ENCODE measurements at places on chromosomes 7 and 10.

DNA sequence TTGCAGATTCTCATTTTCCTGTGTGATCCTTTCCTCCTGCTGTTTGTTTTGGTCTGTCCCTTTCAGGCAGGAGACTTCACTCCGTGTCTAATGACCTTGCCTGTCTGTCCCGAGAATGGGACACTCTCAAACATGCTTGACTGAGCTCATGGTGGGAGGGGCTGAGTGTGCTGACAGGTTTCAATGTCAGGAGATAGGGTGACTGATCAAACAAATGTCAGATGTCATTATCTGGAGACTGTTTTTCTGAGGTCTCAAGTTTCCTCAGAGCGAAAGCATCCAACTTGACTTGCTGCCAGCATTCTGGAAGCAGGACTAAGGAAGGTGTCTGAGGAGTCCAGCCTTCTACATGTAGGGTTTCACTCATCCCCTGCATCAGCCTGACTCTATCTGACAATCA is 228.8 kb upstream of the KIAA1217 start:
- H3K4me3 ChIP-seq, result no peak overlapping the region
- no peaks in the 10 kb centered on the region for H3K36me3 ChIP-seq
- no peaks in the 10 kb centered on the region for H3K27me3 ChIP-seq
- no peak for DNase-seq
- peaks cover 13% of the 10 kb centered on the region for H3K4me1 ChIP-seq

- no peak overlapping the region for H3K4me3 ChIP-seq
- DNase-seq, result no peak
- H3K27ac ChIP-seq, result no peak overlapping the region
- H3K27me3 ChIP-seq, result no peaks in the 10 kb centered on the region
Measured at GRCh38 chr10:114655671-114656070, 2.4 kb downstream of the ABLIM1 start.

- H3K4me1 ChIP-seq, result no peaks in the 10 kb centered on the region
- H3K36me3 ChIP-seq, result peaks cover 10% of the 10 kb centered on the region
- H3K27me3 ChIP-seq, result no peaks in the 10 kb centered on the region
Measured at GRCh38 chr10:119443970-119444660, 98.4 kb downstream of the RGS10 start.

GRCh38 chr7:24966802-24967201 is 13.2 kb downstream of the OSBPL3 start:
- H3K27me3 ChIP-seq, result no peaks in the 10 kb centered on the region
- H3K4me1 ChIP-seq, result no peaks in the 10 kb centered on the region
- H3K27ac ChIP-seq, result no peak overlapping the region

- H3K27ac ChIP-seq, result no peak overlapping the region
- no peak for DNase-seq
- H3K27me3 ChIP-seq, result peaks cover 7% of the 10 kb centered on the region
Measured at GRCh38 chr7:158409816-158410330, 177.8 kb downstream of the PTPRN2 start.

GRCh38 chr10:89845541-89846280 is 144.3 kb downstream of the KIF20B start:
- H3K27ac ChIP-seq, result no peak overlapping the region
- H3K4me1 ChIP-seq, result no peaks in the 10 kb centered on the region
- no peaks in the 10 kb centered on the region for H3K36me3 ChIP-seq
- no peak overlapping the region for H3K4me3 ChIP-seq
- peaks cover 15% of the 10 kb centered on the region for H3K27me3 ChIP-seq

DNA sequence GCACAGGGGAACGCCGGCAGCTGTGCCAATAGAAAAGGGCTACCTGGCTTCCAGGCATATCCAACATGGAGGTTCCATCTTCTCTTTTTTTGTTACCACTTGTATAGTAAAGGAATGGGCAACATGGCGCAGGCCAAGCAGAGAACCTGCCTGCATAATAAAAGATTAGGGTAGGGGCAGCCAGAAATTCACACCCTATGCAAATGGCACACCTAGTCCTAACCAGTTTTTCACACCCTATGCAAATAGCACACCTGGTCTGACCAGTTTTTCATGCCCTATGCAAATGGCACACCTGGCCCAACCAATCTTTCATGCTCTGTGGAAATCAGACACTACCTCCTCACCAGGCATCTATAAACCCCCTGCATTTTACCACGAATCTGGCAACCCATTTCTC is 369.5 kb downstream of the IPMK start:
- H3K27me3 ChIP-seq, result no peaks in the 10 kb centered on the region
- H3K27ac ChIP-seq, result no peak overlapping the region
- no peaks in the 10 kb centered on the region for H3K4me1 ChIP-seq
- no peak for DNase-seq

- H3K27ac ChIP-seq, result no peak overlapping the region
- H3K4me3 ChIP-seq, result no peak overlapping the region
- H3K36me3 ChIP-seq, result no peaks in the 10 kb centered on the region
- DNase-seq, result no peak
- no peaks in the 10 kb centered on the region for H3K4me1 ChIP-seq
Measured at GRCh38 chr7:77950548-77950947, 152.0 kb downstream of the PHTF2 start.

GRCh38 chr7:54897891-54898290 is 120.9 kb upstream of the EGFR start:
- no peaks in the 10 kb centered on the region for H3K27me3 ChIP-seq
- H3K4me3 ChIP-seq, result no peak overlapping the region
- no peaks in the 10 kb centered on the region for H3K4me1 ChIP-seq
- no peak overlapping the region for H3K27ac ChIP-seq
- no peaks in the 10 kb centered on the region for H3K36me3 ChIP-seq

DNA sequence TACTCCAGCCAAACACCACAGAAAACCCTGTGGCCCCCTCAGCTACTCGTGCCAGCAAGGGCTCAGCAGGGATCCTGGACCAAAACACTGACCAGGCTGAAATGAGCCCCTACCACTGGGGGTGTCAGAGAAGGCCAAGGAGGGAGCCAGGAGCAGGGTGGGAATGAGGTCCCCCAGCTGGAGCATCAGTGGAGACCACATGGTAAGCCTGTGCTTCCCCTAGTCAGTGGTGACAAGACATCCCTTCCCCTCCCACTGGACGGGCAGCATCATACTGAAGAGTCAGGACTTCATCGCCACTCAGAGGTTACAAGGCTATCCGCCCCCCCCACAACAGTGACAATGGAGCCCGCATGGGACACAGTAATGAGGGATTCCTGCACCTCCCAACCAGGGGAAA is 99.6 kb downstream of the LHPP start:
- no peak overlapping the region for H3K4me3 ChIP-seq
- DNase-seq, result no peak
- no peak overlapping the region for H3K27ac ChIP-seq
- H3K4me1 ChIP-seq, result no peaks in the 10 kb centered on the region
- H3K27me3 ChIP-seq, result no peaks in the 10 kb centered on the region

GRCh38 chr10:115023715-115024114 is 69.5 kb upstream of the ATRNL1 start:
- no peak overlapping the region for H3K4me3 ChIP-seq
- no peak overlapping the region for H3K27ac ChIP-seq
- no peaks in the 10 kb centered on the region for H3K4me1 ChIP-seq
- DNase-seq, result no peak

DNA sequence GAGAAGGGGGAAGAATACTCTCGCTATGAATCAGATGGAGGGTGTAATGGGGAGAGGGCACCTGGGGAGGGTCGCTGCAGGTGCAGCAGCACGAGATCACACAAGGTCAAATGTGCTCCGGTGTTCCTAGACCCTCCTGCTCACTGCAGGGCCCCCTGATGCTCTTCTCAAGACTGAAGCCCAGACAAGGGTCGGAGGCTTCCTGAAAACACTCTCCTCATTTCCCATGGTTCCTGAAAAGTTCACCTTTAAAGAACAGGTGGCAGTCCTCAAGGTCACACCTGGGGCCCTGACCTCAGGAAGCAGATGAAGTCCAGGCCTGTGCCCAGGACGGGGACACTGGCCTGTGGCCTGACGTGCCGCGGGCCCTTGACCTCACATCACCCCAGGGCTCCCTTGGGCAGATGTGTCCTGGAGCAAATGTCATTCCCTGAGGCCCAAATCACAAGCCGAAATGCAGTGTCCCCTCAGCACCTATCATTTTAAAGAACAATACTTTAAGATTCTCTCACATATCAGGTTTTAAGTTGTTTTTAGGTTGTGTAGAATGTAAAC is 289.8 kb downstream of the GLRX3 start:
- H3K4me3 ChIP-seq, result no peak overlapping the region
- H3K27me3 ChIP-seq, result no peaks in the 10 kb centered on the region
- no peak overlapping the region for H3K27ac ChIP-seq
- H3K4me1 ChIP-seq, result no peaks in the 10 kb centered on the region
- DNase-seq, result no peak
- no peaks in the 10 kb centered on the region for H3K36me3 ChIP-seq

DNA sequence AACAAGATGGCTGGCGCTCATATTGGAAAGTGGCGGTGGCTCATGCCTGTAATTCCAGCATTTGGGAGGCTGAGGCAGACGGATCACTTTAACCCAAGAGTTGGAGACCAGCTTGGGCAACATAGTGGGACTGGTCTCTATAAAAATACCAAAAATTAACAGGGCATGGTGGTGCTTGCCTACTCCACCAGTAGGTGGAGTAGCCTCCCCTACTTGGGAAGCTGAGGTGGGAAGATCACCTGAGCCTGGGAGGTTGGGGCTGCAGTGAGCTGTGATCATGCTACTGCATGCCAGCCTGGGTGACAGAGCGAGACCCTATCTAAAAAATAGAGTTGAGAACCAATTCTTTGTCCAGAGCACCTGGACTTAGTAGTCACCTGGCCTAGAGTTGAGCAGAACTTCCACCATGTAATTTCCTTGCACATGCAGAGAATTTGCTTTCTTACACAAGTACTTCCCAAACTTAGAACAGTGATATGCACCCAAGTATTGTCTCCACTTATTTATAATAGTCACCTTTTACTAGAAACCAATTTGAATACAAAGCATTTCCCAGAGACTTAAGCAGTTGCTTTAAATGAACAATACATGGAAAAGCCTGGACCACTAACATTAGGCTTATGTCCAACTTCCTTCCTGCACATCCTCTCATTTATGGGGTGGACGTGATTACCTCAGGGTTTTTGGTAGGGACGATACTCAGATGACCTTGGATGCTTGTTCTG is 15.9 kb downstream of the LAMB4 start:
- no peaks in the 10 kb centered on the region for H3K36me3 ChIP-seq
- H3K4me3 ChIP-seq, result no peak overlapping the region
- DNase-seq, result peak; percentile 25
- H3K27ac ChIP-seq, result no peak overlapping the region
- H3K27me3 ChIP-seq, result no peaks in the 10 kb centered on the region
- no peaks in the 10 kb centered on the region for H3K4me1 ChIP-seq

- H3K27me3 ChIP-seq, result peaks cover 3% of the 10 kb centered on the region
- no peaks in the 10 kb centered on the region for H3K4me1 ChIP-seq
- H3K36me3 ChIP-seq, result no peaks in the 10 kb centered on the region
- H3K27ac ChIP-seq, result no peak overlapping the region
Measured at GRCh38 chr7:54906963-54907362, 111.9 kb upstream of the EGFR start.

DNA sequence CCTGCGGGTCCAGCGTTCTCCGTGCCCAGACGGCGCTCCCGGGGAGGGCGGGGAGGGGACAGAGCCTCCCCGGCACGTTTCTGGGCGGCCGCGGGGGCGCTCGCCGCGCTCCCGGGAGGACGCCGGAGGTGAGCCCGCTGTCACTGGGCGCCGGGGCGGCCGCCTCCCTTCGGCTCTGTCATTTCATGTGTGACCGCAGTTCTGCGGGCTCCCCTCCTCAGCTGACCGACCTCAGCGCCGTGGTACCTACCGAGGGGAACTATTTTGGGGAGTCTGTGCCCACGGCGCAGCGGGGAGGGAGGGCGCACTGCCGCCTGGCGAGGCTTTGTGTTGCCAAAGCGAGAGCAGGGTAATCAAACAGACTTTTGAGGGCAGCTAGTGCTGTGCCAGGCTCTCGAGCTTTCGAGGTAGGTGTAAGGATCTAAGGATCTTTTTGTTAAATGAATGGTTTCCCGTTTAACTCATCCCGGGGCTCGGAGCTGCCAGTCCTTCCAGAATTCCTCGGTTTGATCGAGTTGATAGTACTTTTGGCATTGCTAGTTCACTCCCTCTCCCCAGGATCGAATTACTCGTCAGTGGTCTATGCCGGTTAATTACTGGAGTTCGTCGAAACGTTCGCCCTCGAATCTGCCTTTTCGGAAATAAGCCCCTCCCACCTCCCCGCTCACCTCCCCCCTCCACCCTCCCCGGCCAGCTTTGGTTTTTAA is 1.9 kb downstream of the ARID5B start:
- peaks cover 43% of the 10 kb centered on the region for H3K4me1 ChIP-seq
- peak; percentile 79 for DNase-seq
- peak overlapping the region; percentile 68 for H3K4me3 ChIP-seq

DNA sequence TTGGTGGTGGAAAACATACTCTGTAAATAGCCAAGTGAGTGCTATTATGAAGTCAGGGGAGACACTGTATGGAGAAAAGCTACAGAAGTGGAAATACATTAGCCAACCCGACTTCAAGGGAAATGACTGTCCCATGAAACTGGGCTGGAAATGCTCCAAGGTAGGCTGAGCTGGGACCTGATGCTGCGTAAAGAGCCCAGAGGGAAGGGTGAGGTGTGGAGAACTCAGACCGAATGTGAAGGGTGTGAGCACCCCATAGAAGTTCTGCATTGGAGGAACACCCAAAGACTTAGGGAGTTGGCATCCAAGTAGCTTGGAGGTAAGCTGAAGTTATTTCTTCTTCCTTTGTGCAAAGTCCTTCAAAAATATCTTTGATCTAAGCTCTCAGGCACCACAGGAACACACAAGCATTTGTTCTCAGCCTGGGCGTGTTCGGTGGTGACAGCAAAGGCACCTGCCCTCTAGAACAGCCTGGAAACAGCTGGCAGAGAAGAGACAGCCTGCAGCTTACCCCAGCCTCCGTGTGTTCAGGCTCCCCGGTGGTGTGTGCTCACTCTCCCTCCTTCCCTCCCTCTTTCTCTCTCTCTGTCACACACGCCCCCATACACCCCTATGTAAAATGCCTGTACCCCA is 19.1 kb upstream of the GJD4 start:
- no peaks in the 10 kb centered on the region for H3K27me3 ChIP-seq
- no peak for DNase-seq
- H3K4me1 ChIP-seq, result no peaks in the 10 kb centered on the region

DNA sequence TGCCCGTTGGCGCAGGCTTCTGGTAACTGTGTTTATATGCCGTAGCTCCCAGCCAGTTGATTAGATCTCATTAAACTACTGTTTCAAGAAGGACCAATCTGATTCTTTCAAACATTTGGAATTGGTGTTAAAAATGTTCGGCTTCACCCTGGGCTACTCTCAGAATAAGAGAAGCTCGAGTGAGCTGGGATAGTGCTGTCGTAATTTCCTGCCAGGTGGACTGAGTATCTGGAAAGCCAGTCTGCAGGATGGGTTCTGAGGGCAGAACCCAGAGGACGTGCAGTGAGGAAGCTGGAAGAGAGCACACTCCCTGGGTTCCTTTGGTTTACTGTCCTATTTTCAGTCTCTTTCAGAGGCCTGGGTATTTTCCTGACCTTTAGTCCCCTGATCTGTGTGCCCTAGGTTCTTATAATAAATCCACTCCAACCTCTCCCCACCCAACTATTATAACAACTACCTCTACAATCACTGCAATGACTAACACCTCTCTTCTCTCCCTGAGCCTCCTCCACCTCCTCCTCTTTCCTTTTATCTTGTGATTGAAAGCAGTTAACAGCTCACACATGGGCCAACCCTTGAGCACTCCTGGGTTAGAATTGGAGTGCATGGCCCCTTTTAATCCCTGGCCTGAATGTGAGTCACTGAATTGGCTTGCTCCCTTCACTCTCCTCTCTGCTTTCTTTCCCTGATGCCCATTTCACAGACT is 63.0 kb downstream of the AOAH start:
- H3K36me3 ChIP-seq, result no peaks in the 10 kb centered on the region
- no peak overlapping the region for H3K4me3 ChIP-seq
- H3K27ac ChIP-seq, result no peak overlapping the region
- no peak for DNase-seq
- no peaks in the 10 kb centered on the region for H3K4me1 ChIP-seq
